ENCODE measurements at places on chromosomes 2 and 18.

- no peak for DNase-seq
- H3K4me3 ChIP-seq, result no peak overlapping the region
- H3K27me3 ChIP-seq, result no peaks in the 10 kb centered on the region
- peaks cover 62% of the 10 kb centered on the region for H3K36me3 ChIP-seq
- H3K4me1 ChIP-seq, result peaks cover 31% of the 10 kb centered on the region
- peak overlapping the region; percentile 66 for H3K27ac ChIP-seq
These were observed 17.2 kb downstream of the SP110 start for GRCh38 chr2:230202430-230203109.

- no peak overlapping the region for H3K27ac ChIP-seq
- peaks cover 7% of the 10 kb centered on the region for H3K27me3 ChIP-seq
- no peak overlapping the region for H3K4me3 ChIP-seq
- no peaks in the 10 kb centered on the region for H3K36me3 ChIP-seq
- H3K4me1 ChIP-seq, result no peaks in the 10 kb centered on the region
- no peak for DNase-seq
These were observed 247.8 kb upstream of the KLHL29 start for GRCh38 chr2:23137166-23137565.

- H3K27ac ChIP-seq, result peak overlapping the region; percentile 42
- no peak overlapping the region for H3K4me3 ChIP-seq
- H3K27me3 ChIP-seq, result no peaks in the 10 kb centered on the region
- DNase-seq, result no peak
- peaks cover 88% of the 10 kb centered on the region for H3K36me3 ChIP-seq
These were observed 36.2 kb downstream of the KDM3A start for GRCh38 chr2:86477349-86477748.

GRCh38 chr18:12046751-12047335 is 46.8 kb upstream of the ANKRD62 start:
- no peak overlapping the region for H3K4me3 ChIP-seq
- H3K27ac ChIP-seq, result no peak overlapping the region

DNA sequence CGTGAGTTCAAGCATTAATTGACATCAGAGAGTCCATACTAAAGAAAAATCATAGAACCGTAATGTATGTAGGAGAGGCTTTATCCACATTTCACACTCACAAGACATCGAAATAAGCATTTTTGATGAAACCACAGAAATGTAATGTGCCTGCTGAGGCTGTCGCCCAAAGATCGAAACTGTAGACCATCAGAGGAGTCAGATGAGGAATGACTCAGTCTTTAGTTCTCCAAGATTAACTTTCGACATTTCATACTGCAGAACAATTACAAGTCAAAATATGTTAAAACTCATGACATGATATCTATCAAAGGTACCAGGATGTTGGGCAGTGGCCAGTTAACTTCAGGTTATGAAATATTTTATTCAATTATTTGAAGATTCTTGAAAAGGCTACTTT is 79.6 kb downstream of the RAB31 start:
- peaks cover 2% of the 10 kb centered on the region for H3K36me3 ChIP-seq
- no peak overlapping the region for H3K4me3 ChIP-seq
- no peaks in the 10 kb centered on the region for H3K4me1 ChIP-seq

GRCh38 chr18:57443247-57443646 is 8.1 kb downstream of the ONECUT2 start:
- no peak overlapping the region for H3K4me3 ChIP-seq
- H3K27me3 ChIP-seq, result peaks cover 82% of the 10 kb centered on the region
- H3K4me1 ChIP-seq, result peaks cover 9% of the 10 kb centered on the region
- no peak for DNase-seq

DNA sequence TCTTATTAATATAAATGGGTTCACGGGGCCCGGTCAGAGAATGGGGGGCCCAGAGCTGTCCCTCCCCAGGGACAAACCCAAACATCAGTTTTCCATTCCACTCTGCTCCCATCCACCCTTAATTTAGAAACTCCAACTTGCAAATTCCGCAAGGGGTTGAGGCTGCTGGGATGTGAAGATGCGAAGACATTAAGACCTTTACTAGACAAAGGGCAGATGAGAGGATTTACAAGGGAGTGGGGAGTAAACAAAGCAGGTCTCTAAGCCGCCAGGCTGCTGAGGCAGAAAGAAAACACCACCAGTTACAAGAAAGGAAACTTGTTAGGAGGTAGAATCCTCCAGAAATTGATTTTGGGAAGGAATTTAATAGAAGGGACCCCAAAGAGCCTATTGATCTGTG is 33.1 kb downstream of the MARCO start:
- peaks cover 10% of the 10 kb centered on the region for H3K27me3 ChIP-seq
- H3K4me1 ChIP-seq, result no peaks in the 10 kb centered on the region
- no peak overlapping the region for H3K4me3 ChIP-seq
- no peak for DNase-seq

DNA sequence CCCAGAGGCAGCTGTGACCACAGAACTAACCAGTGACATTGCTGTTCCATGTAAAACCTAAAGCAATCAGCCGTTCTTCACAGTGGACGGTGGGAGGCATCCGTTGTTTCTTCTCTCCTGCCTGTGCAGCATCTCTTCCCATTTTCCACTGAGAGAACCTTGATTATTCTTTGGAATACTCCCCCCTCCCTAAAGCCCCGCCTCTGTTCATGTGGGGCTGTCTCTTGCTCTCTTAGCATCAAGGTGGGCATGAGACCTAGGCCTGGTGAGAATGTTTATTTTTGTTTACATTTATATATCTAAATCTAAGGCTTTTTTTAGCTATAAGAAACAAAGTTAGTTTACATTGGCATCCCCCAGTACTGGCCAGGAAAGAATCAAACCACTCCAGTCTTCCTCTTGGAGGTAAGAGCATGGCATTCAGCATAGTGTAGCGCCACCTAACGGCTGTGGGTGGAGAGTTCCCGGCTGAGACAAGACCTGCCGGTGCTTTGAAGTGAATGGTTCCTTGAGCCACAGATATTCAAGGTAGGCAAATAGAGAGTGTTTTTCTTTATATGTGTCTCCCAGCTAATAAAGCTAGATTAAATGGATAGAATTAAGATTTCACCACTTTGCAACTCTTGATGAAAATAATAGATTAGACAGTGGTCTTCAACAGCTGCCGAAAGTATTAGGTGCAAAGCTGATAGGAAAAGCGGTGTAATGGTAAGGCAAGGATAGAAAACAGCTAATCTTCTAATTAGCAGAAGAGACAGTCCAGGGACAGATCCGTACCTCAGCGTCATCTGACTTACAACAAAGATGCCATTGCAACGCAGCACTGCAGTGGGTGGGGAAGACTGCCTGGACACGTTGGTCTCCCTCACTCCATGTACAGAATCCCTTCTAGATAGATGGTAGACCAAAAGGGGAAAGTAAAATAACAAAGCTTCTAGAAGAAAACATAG is 219.6 kb upstream of the RAB12 start:
- no peak overlapping the region for H3K4me3 ChIP-seq
- no peaks in the 10 kb centered on the region for H3K4me1 ChIP-seq

DNA sequence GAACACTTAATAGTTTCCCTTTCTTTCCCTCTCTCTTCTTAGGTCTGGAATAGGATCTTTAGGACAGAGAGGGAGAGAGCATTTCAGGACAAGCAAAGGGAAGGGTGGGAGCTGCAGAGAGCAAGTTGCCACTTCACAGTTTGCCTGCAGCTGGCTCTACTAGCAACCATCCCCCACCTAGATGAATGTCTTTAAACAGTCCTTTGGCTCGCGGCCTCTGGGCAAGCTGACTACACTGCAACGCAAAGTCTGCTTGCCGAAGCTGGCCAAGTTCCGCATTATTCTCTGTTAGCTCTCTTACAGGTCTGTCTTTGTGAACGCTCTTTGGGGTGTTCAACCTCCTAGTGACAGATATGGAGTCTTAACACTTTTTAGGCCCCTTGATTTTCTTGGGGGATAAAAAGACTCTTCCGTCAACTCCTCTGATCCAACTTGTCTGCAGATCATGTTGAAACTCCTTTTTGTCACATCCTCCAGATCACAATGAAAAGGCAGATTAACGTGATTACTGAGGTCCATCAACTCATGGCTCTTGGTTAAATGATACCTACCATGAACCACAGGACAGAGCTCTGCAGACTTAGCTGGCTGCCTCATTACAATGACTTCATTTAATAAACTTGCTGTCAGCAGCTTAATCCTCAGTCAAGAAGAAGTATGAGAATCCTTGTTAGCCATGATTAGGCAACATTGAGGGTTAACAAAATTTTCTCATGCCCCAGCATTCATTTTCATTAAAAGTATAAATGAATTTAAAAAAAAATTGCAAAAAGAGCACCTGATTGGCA is 74.6 kb downstream of the SLC4A3 start:
- H3K27me3 ChIP-seq, result peaks cover 73% of the 10 kb centered on the region
- H3K27ac ChIP-seq, result no peak overlapping the region

DNA sequence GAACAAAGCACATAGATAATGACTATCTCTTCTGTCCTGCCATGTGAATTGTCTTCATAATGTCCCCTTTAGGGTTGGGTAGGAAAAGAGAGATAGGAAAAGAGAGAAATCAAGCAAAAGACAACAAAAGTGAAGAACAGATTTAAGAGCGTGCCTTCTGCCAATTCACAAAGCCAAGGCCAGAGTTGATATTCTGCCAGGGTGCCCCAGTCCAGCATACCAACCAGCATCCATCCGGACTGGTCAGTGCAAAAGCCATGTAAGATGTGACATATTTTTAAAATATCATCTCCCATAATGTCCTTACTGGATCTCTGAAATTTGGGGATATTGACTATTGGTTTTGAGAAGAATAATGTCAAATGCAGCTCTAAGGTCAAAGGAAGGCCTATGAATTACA is 35.7 kb upstream of the KLF7 start:
- no peaks in the 10 kb centered on the region for H3K4me1 ChIP-seq
- no peak overlapping the region for H3K4me3 ChIP-seq
- no peak for DNase-seq
- no peak overlapping the region for H3K27ac ChIP-seq

GRCh38 chr18:9437021-9437437 is 38.3 kb upstream of the RALBP1 start:
- peaks cover 25% of the 10 kb centered on the region for H3K27me3 ChIP-seq
- H3K27ac ChIP-seq, result no peak overlapping the region
- H3K4me3 ChIP-seq, result no peak overlapping the region
- no peaks in the 10 kb centered on the region for H3K36me3 ChIP-seq

DNA sequence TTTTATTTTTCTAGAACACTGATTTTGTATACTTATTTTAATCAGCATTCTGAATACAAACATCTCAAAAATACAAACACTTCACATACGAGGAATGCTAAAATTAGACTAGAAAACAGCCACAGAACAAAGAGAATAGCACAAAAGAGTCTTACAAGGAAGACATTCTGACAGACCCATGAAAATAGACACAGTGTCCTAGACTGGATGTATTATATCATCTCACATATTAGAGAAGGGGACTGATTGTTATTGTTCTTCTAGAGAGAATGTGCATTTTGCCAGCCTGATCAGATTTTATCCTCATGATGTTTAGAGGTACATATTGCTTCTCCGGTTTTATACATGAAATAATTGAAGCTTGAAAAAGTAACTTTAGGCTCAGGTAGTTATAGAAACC is 357.9 kb downstream of the DPP10 start:
- H3K27ac ChIP-seq, result no peak overlapping the region
- no peaks in the 10 kb centered on the region for H3K36me3 ChIP-seq
- no peak overlapping the region for H3K4me3 ChIP-seq
- H3K4me1 ChIP-seq, result no peaks in the 10 kb centered on the region
- DNase-seq, result no peak

Measured in central memory CD8-positive, alpha-beta T cell (primary cell).